ENCODE measurements at places on chromosomes 2 and 18. TPM values are rescaled to one million over a fixed set of nuclear protein-coding genes. Genes with fewer than 3 reads are reported as not detected.

SKA1 gene
- 34.3 TPM for total RNA-seq

SFT2D3 gene
- 4.0 TPM for total RNA-seq

CD8B2 gene
- not detected for total RNA-seq

GCKR gene
- total RNA-seq, result not detected

VWA3B gene
- not detected for total RNA-seq

SERPINB11 gene
- total RNA-seq, result not detected

LYPD6B gene
- total RNA-seq, result not detected
